ENCODE measurements at places on chromosomes 7 and 10. TPM values are rescaled to one million over a fixed set of nuclear protein-coding genes. Genes with fewer than 3 reads are reported as not detected.
A peak's percentile ranks its signal among the peaks of the same experiment; 100 is the strongest.

- DNase-seq = no peak
Measured at GRCh38 chr7:37408291-37409228, 40.1 kb downstream of the ELMO1 start.

- DNase-seq = no peak
Measured at GRCh38 chr7:149772956-149773434, 393 bp downstream of the ZNF467 start.

- peak; percentile 43 for DNase-seq
Measured at GRCh38 chr7:151903249-151904032, 26.5 kb upstream of the PRKAG2 start.

Gene RGR
- total RNA-seq = not detected

Gene GJC3
- total RNA-seq = not detected

Data from osteoblast (primary cell).